ENCODE measurements at places on chromosomes 2 and 18.
A peak's percentile ranks its signal among the peaks of the same experiment; 100 is the strongest.

GRCh38 chr18:75282746-75283145 lies 72.1 kb downstream of the TSHZ1 start:
- no peak for DNase-seq

GRCh38 chr2:221572821-221573429 lies 821 bp upstream of the EPHA4 start:
- no peak for DNase-seq

- DNase-seq = no peak
Observed at GRCh38 chr18:48889115-48889941, 61.4 kb downstream of the SMAD7 start.

GRCh38 chr2:9774266-9774665 lies 69.0 kb upstream of the TAF1B start:
- DNase-seq = no peak

- no peak for DNase-seq
Observed at GRCh38 chr2:46311651-46312223, 14.5 kb downstream of the EPAS1 start.

- no peak for DNase-seq
Observed at GRCh38 chr2:236565879-236566402, 3.7 kb upstream of the ACKR3 start.

GRCh38 chr18:44805643-44806042 lies 125.0 kb downstream of the SETBP1 start:
- no peak for DNase-seq

DNA sequence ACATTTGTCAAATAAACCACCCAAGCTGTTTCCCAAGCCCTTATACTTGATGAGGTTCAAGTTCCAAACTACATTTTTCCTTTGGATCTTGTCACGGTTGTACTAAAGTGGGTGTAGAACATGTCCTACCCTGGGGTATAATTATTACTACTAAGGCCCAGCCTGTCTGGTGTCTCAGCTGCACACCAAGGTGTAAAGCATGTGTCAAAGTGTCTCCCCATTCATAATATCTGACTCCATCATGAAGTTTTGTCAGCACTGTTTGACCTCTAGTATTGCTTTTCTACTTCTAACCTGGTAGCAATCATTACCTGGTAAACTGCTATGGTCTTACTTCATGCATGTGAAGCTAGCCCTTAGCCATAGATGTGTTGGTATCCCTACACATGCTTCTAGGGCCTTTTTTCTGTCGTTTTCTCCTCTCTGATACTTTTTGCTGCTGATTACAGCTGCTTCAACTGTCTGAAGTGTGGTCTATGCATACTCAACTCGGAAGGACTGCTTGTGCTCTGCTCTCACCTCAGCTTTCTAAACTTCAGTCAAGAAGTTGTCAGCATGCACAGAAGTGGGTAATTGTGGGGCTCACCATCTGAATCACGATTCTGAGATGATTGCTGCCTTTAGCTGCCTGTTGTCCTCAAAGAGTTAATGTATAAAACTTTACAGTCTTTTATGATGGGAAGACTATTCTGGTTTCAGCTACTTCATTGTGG lies 445.7 kb upstream of the TRIB2 start:
- no peak for DNase-seq

DNA sequence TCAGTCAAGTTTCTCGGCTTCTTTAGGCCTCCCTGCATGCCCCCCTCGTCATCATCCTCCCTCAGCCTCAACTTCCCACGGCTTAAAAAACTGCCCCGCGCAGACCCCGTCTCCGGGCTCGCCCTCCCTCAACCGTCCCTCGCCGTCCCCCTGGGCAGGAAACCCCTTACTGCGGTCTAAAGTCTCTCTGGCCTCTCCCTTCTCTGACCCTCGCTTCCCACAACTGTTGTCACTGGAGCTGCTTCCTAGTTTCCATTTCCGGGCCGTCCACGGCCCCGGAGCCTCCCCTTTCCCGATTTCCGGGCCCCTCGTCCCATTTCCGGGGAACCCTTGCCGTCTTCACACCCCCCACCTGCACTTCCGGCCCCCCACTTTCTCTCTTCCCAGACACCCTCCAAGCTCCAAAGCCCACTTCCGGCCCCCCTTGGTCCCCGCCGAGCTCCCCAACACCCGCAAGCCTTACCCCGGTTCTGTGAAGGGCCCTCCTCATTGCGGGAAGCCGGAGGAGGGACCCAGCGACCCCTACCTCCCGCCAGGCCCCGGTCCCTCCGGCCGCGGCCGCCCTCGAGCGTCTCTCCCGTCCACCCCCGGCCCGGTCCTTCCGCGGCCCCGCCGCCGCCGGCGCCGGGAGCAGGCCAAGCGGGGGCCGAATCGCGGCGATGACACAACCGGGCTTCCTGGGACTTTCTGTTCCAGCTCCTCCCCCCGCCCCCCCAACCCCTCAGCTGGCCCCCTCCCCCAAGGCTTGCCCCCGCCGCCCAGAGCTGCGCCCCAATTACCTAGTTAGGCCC lies 513 bp downstream of the TRIP12 start:
- DNase-seq = no peak

GRCh38 chr2:73043929-73044832 lies 27.3 kb downstream of the SFXN5 start:
- DNase-seq = no peak

- no peak for DNase-seq
Observed at GRCh38 chr18:11494107-11494506, 115.3 kb upstream of the SLC35G4 start.

GRCh38 chr18:1665079-1665478 lies 760.4 kb downstream of the ADCYAP1 start:
- no peak for DNase-seq

GRCh38 chr18:74063023-74063422 lies 84.6 kb downstream of the FBXO15 start:
- no peak for DNase-seq

GRCh38 chr2:142975239-142975638 lies 97.8 kb downstream of the KYNU start:
- DNase-seq = no peak

- no peak for DNase-seq
Observed at GRCh38 chr2:74925361-74925786, 33.1 kb upstream of the POLE4 start.

- no peak for DNase-seq
Observed at GRCh38 chr18:8706791-8707555, 1.6 kb downstream of the MTCL1 start.

DNA sequence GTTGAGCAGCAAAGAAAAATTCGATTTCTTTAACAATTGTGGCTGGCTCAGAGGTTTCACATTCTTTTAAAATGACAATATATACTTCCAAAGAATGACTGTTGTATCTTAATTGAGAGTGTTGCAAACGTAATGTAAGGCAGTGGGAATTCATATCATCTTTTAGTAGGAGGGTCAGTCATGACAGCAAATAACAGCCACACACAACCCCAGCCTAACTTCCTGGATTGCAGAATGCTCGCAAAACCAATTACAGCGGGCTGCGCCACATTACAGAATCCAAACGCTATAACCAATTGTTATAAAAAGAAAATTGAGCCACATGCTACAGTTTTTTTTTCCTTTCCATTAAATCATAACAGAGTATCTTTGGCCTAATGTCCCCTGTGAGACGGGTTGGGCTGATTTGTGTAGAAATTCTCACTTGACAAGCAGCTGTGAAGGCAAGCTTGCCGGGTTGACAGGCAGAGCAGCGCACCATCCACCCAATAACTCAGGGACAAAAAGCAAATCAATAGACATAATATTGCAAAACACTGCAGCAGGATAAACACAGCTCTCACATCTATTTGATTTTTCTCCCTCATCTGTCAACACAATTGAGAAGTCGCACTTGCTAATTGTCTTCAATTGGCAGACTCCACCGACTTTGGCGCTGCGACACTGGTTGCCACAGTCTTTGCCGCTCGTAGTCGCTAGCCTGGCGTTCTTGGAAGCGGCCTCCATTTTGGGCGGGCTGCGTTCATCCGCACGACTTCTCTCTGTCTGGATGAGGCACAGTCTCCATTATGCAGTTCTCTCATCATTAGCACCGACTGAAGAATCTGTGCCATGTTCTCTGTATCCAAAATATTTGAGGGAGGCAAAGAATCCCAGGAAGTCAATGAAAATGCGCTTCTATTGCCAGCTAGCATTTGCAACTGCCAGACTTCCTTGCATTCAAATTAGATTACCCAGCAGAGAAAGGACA lies 95.0 kb upstream of the CCDC68 start:
- DNase-seq = no peak

- peak; percentile 22 for DNase-seq
Observed at GRCh38 chr2:23502096-23502495, 117.1 kb downstream of the KLHL29 start.

DNA sequence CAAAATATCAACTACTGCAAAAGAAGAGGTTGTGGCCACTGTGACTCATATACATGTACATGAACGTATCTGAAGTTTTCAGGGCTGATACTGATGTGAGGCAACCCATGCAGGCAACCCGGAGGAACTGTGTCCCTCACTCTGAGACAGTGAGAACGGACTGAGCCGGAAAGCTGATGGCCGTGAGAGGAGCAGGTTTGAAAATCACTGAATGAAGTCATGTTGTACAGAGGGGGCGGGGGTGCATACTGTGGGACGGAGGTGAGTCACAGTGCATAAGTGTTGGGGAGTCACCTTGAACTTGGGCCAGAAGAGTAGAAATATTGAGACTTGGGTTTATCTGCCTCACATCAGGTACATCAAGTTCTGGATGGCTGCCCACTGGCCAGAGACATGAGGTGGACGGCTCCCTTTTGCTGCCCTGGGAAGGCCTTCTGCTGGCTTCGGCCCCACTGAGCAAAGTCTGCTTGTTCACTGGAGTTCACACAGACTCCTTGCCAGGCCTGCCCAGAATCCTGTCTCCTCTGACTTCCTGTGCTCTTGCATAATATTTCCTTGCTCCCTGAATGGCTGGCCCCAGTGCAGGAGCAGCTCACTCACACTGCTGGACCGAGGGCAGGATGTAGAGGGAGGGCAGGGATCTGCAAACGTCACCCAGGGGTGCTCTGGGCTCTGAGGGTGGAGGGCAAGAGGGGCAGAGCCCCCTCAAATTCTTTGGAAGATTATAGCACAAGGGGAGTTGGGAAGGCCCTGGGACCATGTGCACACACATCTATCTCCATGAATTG lies 18.1 kb downstream of the EPAS1 start:
- DNase-seq = no peak

DNA sequence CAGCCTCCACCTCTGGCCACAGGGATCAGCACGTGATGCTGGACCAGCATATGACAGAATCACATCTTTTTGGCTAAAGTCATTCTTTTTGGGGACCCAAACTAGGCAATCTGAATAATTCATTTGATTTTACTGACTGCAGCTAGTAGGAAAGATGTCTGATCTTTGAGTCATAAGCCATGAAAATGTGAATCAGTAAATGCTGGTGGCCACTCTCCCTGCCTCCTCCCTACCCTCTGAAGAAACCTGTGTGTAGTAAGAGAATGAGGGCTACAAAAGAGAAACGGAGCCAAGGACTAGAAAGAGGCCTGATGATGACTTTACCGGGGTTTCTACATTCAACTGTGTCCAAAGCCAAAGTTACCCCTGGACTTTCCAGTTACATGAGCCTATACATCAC lies 10.1 kb upstream of the LRPPRC start:
- DNase-seq = no peak

GRCh38 chr2:123165616-123166015 lies 859.5 kb upstream of the CNTNAP5 start:
- DNase-seq = no peak

DNA sequence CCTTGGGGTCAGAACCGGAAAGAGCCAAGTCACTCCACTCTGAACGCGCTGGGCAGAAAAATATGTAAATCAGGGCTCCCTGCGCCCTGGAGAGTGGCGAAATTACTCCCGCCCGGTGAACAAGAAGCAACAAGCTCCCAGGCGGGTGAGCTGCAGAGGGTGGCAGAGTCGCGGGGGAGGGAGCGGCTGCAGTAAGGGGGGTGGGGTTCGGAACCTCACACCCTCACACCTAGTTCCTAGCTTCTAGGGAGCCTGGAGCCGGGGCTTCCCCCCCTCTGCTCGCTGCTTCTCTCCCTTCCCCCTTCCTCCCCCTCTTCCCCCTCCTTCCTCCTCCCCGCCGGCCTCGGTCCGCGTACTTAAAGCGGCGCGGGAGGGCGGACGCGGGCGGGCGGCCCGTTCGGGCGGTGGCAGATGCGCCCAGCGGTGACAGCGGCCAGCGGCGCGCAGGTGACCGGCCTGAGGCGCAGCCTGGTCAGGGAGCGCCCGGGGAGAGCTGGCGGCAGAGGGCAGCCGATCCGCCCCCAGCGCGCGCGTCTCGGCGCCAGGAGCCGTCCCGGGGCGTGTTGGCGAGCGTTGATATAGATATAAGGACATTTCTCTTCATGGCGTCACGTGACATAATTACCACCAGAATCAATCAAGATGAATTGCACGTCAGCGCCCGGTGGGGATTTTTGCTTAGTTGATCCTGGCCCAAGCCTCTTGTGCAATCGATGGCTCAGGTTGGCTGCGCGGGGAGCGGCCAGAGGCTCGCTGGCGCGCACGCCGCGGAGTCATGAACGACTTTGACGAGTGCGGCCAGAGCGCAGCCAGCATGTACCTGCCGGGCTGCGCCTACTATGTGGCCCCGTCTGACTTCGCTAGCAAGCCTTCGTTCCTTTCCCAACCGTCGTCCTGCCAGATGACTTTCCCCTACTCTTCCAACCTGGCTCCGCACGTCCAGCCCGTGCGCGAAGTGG lies at the start of gene HOXD11:
TSS of gene HOXD11 (plus strand) at position 700 of the 959 bp plus-strand sequence. CDS start at position 776, 76 bp downstream.
- peak; percentile 59 for DNase-seq

DNA sequence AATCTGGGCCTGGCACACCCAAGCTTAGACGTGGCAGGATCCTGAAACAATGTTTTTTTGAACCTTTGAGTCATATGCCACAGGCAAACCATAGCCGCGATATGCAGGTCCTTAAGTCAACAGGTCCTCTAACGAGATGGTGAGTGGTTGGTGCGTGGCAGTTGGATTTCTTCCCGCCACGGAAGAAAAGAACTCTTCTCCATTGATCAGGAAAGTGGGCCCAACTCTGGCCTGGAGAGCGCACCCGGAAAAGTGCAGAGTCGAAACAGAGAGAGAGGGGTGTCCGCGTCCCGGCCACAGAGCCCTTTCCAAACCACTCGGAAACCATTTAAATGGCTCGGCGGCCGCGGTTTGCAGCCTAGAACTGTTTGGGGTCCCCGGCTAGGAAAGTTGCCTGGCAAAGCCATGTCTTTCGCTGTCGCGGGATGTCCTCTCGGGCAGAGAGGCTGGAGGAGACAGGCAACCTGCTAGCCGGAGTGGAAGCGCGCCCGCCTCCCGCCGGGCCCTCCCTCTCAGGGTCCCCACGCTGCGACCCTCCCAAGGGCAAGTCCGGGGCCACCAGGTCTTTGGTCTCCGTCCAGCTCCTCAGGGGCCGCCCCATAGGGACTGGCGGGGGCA lies 777 bp downstream of the GALNT3 start:
- DNase-seq = no peak

DNA sequence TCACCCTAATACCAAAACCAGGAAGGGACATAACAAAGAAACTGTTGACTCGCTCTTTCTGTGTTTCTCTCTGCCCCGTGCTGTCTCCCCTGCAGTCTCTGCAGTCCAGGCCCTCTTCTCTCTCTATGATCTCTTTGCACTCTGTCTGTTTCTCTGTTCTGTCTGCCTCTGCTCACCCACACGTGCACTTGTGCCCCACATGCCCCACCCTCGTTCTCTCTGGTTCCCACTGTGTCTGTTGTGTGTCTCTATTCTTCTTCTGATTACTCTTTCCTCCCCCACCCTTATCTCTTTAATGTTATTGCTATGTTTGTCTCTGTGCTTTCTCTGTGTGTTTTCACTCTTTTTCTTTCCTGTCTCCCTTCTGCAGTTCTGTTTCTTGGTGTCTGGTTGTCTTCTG lies 54.0 kb downstream of the NAT8 start:
- DNase-seq = no peak

- no peak for DNase-seq
Observed at GRCh38 chr2:147342329-147342728, 502.5 kb upstream of the ACVR2A start.

All from NCI-H1048 (cell line).